ENCODE measurements at places on chromosomes 3 and 15.

- no peak for DNase-seq
These were observed 40.5 kb downstream of the CCNL1 start for GRCh38 chr3:157119369-157119951.

DNA sequence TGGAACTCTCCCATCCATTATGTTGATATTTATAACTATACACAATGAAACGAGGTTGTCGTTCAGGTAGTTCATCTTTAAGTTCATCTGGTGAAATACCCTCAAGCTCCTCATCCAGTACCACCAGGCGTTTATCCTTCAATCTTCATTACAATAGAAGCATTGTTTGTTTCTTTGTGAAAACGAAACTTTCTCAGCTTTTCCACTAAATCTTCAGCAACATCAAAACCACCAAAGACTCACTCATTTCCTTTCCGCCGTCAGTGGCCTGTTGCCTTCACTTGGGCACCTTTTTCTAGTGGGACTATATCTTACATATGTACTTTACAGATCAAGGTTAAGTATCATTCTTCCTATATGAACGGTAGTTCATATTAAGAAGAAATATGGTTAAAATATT lies 44.1 kb upstream of the TFG start:
- peak; percentile 29 for DNase-seq

DNA sequence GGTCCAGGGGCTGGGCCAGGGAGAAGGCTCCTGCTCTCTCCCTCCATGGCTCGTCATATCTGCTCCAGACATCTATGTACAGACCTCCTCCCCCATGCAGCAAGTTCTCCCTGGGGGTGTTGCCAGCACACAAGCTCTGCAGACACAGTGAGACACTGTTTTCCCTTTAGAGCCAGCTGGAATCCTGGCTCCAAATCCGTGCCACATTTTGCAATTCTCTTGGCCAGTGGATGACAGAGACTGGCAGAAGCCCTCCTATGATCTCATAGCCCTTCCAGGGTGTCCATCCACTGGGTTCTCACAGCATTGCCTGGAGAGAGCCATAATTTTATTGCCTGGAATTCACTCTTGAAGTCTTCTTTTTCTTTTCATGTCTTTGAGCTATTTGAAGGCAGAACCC lies 203.9 kb downstream of the TLE3 start:
- no peak for DNase-seq

- no peak for DNase-seq
These were observed 150.5 kb downstream of the CFAP20DC start for GRCh38 chr3:58899159-58899952.

- DNase-seq = no peak
These were observed 1615.8 kb downstream of the SI start for GRCh38 chr3:163462446-163462845.

DNA sequence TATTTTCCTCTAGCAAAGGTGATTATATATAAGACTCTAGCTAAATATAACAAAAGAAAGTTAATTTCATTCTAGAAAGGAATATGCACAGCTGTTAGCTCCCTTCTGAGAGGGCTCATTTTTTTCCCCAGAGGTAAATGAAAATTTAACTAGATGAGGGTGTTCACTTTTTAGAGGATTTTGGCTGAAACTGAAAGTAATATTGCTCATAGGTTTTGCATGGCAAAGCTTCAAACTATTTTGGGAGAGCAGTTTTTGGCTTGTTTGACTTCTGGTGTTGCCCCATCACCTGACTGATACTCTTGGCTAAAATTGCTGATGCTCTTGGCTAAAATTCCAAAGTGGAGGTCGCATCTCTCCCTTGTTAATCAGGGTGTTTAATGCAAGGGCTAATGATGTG lies 311.9 kb downstream of the EDEM1 start:
- DNase-seq = no peak

- no peak for DNase-seq
These were observed 366 bp downstream of the TM6SF1 start for GRCh38 chr15:83107841-83108181.

- no peak for DNase-seq
These were observed 53.0 kb downstream of the CDCP1 start for GRCh38 chr3:45093176-45093575.

DNA sequence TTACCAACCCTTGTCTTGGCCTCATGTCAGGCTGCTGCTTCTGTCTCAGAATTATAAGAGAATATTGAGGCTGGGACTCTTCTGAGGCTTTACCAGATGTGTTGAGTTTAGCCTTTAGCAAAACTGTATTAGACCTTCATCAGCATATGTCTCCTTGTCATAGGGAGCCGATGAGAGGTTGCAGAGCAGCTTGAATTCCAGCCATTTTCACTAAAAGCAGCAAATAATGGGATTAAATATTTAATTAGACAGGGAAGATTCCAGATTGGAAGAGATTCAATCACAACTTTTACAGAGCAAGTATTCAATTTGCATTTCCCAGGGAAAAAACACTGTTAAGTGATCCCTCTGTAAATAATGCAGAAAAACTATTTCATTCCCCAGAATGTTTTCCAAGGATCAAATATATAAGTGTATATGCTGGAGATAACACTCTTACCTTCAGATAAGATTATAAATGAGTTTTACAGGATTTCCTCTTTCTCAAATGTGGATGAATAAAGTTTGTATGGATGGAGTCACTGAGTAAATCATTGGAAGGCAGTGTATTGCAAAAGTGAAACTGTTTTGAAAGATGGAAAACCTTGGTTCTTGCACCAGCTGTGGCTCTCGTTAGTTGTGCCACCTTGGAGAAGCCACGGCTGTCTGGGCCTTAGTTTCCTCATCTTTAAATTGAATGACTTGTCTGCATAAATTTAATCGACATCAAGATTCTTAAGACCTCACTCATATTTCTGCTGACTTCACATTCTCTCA lies 466.4 kb upstream of the SGO1 start:
- DNase-seq = no peak
